Activated CD4-positive, alpha-beta T cell treated with anti-CD3 and anti-CD28 coated beads for 36 hours (primary cell): ENCODE measurements at places on chromosomes 13 and 19. TPM values are rescaled to one million over a fixed set of nuclear protein-coding genes. Genes with fewer than 3 reads are reported as not detected.
A peak's percentile ranks its signal among the peaks of the same experiment; 100 is the strongest.

The ATP4B gene
- not detected for total RNA-seq

DNA sequence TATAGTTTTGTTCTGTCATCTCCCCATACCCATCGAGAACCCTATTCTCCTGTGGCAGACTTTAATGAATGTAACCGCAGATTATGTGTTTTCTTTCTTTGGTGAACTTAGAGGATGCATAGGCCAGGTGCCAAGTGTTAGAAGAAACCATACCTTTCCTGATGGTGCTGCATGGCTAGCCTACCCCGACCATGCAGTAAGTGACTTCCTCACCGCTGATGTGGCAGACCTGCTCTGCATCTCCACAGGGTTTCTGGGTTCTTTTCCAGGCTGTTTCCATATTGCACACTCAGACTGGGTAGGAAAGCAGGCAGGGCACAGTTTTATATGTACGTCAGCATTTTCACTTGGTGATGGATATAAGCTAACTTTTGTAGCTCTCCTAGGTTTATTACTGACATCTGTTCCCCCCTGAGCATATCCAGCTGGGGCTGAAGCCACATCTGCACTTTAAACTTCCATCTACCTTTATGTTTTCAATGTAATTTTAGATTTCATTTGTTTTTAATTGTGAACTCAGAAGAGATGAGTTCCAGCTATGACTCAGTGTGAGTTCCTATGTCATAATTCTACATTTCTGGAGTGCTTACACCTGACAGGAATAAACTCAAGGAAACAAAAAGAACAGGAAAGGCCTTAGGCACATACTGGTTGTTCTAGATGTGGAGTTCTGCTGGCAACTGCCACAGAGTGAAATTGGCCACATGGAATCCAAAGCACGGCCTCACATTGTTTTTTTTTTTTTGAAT lies 42.3 kb downstream of the LRCH1 start:
- DNase-seq: no peak

DNA sequence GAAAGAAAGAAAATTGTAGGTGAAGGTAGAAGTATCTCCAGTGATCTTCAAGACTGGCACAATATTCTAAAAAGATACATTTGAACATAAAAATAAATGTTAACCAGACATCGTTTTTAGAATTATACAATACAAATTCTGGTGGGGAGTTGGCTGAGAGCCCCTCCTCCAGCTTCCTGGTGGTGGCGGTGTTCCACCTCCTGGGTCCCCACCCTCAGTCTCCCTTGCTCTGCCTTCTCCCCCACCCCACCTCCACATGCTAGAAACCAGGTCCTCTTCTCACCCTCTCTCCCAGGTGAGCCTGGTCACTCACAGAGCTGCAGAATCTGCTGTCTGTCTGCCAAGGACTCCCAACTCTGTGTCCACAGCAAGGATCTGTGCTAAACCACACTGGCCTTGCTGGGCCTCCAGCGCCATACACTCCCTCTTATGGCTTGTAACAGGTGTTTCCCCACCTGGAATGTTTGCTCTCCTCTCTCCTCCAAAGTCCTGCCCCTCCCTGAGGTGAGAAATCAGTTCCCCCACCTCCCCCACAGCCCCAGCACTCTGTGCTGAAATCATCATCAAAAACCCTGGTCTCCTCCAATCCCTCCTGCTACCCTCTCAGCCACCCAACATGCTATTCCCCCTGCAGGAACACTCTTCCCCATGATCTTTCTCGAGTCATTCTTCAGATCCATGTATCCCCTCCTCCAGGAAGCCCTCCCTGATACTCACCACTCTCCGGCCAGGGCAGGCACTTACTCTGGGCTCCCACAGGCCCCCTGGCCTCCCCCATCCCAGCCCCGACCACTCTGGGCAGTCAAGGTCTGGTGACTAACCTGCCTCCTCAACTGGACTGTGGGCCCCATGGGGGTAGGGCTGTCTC lies 20.5 kb upstream of the CYP2S1 start:
- no peak for DNase-seq

DNA sequence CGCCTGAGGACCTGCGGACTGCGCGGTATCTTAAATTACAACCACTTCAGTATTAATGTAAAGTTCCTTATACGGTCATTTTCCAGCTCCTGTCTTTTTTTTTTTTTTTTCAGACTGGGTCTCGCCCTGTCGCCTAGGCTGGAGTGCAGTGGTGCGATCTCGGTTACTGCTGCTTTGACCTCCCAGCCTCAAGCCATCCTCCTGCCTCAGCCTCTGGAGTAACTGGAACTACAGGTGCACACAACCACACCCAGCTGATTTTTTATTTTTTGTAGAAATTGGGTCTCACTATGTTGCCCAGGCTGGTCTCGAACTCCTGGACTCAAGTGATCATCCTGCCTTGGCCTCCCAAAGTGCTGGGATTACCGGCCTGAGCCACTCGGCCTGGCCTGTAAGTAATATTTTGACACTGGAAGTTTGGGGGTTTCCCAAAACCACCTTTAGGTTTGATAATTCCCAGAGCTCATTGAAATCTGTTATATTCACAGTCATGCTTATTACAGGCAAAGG lies 406 bp upstream of the EID2B start:
- DNase-seq: no peak

DNA sequence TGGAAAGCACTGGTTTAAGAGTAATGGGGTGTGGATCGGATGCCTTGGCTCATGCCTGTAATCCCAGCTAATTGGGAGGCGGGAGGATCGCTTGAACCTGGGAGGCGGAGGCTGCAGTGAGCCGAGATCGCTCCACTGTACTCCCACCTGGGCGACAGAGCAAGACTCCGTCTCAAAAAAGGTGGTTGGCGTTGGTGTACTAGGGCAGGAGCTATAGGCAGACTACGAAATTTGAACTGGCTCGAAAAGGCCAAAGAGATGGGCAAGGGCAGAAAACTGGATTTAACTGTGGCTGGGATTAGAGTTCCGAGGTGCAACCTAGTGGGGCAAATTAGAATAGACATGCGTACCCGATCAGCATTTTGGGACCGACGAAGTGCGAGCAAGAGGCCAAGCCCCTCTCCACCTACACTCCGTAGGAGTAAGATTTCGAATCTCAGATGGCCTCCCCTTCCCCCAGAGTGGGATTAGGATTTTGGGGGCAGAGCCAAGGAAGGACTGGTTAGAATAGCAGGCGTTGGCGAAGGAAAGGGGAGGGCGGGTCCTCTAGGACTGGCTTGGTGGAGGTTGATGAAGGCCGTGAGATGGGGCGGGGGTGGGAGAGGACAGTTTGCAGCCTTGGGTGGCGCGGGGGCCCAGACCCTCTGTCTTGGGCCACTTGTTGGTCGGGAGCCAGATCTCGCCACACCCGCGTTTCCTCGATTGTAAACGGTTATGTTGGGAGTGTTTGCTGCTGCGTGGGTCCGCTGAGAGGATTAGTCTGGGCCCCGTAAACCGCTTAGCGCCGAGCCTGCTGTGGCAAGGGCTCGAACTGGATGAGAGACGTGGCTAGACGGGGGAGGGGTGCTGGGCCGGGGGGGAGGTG lies 2.0 kb upstream of the INAFM1 start:
- peak; percentile 78 for DNase-seq

DNA sequence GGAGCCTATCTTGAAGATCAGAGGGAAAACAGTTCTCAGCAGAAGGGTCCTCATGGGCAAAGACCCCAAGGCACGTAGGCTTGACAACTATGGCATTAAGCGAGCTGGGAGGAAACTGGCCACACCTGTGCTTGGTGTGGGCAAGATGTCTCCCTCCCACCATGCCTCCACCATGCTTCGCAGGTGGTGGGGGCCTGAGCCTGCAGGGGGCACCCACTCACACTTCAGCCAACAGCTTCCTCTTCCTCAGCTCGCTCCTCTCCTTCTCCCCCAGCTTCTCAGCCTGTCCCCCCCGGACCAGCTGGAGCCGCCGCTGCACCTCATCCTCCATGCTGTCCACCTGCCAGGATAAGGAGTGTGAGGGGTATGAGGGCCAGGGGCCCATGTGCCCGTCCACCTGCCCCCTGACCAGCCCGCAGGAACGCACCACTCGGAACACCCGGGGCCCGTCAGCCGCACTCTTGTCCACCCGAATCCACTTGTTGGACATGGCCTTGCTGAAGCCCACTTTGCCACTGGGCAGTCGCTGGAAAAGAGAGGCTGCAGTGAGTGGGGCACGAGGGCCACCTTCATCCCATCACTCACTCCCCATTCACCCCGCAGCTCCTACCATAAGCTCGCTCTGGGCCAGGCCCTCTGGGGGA lies 3.4 kb downstream of the FARSA start:
- DNase-seq: no peak

The GPX4 gene
- total RNA-seq: 218 TPM

DNA sequence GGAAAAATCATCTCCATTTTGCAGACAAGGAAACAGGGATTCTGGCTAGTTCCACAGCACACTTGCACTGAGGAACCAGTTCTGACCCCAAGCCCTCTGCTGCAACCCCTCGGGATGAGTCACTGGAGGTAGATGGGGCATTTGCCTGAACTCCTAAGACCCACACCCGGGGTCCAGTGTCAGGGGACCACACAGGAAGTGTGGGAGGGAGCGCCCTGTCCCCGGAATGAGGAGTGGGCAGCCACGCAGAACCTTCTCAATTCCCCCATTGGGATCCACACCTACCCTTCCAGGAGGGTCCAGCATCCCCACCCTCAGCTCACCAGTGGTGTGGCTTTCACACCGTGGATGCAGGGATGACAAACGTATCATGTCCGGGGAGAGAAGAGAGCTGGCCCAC lies 62.7 kb downstream of the TSHZ3 start:
- no peak for DNase-seq

- DNase-seq: peak; percentile 22
Observed at GRCh38 chr19:47381653-47382279, 32.7 kb downstream of the DHX34 start.

DNA sequence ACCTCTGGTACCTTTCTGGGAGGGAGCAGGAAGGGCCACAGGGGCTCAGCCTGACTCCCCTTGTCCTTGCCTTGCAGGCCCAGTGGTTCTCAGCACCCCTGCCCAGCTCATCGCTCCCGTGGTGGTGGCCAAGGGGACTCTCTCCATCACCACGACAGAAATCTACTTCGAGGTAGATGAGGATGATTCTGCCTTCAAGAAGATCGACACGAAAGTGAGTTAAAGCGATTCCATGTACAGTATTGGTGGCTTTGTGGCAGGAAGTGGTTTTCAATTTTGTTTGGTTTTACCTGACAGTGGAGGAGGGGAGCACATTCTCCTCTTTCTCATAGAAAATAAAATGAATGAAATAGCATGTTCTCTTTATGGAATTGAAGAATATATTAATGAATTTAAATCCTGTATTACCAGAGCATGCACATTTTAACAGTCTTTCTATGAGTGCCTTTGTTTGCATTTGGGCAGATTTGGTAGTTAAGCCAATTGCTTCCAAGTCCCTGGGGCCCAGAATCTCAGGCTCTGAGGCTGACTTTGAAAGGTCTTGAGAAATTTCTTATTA lies 4.1 kb downstream of the MAB21L1 start:
- peak; percentile 8 for DNase-seq

The PSG5 gene
- total RNA-seq: not detected

The THSD8 gene
- total RNA-seq: 31.0 TPM

- peak; percentile 42 for DNase-seq
Observed at GRCh38 chr13:26867451-26868091, 107.0 kb upstream of the GPR12 start.

DNA sequence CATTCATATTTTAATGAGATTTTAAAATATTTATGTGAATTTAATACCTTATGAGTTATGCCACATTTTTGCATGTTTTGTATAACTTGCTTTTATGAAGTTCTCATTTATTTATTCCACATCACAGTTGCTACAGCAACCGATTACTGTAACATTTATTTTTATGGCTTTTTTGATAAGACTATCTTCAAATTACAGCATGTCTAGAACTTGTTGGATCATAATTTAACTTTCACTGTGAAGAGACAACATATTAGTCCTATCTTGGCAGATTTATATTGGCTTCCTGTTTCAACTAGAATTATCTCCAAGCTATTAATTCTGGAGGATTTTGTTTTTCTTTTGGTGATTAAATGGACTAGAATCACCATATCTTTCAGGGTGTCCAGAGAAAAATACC lies 793.7 kb upstream of the SLITRK5 start:
- DNase-seq: no peak

DNA sequence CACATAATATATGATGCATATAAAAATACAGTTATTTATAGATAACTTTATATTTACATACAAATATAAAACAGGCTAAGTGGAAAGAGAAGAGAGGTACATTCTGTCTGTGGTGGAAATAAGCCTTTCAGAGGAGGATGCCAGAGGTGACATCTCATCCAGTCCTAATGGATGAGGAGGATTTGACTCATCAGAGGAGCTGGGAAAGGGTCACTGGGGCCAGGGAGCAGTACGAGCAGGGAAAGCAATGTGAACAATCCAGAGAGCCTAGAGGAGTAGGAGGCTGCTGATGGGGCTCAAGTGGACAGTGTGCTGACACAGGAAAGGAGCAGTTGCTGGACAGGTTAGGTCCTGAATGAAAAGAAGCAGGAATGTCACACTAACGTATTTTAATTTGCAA lies 18.6 kb downstream of the NALCN start:
- DNase-seq: no peak

- DNase-seq: no peak
Observed at GRCh38 chr13:101025519-101025918, 350.9 kb upstream of the TMTC4 start.

GRCh38 chr13:110023729-110024644 lies 237.6 kb upstream of the IRS2 start:
- DNase-seq: no peak

The DAND5 gene
- total RNA-seq: 0.21 TPM

GRCh38 chr13:93851236-93851635 lies 624.6 kb downstream of the GPC6 start:
- no peak for DNase-seq

The PDX1 gene
- total RNA-seq: not detected
